ENCODE measurements at places on chromosomes 5 and 9.

DNA sequence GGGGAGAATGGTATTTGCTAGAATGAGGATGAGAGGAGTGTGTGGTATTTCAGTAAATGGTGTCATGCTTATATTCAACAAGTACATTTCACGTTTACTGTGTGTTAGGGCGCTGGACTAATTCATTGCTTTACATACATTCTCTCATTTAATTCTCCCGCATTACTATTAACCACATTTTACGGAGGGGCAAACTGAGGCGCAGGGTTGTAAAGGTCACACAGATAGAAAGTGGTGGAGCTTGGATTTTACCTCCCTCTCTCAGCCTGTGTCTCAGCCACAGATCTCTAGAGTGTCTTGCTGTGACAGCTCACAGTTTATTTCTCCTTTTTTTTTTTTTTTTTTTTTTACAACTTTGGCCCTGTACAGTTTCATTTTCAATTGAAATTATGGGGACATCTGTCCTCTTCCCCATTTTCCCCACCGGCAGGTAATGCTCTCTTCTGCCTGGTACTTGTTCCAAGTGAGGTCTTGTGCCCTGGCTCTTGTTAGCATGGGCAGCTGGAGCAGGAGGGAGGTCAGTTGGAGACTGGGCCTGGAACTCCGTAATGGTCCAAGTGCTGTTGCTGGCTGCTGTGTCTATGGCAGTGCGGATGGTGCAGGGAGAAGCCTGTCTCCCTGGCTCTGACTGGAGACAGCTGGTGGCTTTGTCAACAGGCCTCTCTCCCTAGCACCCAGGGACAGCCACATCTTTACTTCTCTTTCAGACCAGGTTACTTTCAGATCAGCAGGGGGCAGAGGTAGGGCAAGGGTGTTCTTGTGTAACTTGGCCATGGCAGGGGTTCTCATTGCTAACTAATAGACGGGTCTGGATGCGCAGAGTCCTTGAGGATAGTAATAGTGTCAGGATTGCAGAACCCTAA lies 20.5 kb upstream of the NDST1 start:
- DNase-seq = no peak

GRCh38 chr9:93387791-93388190 lies 63.7 kb upstream of the FAM120A start:
- no peak for DNase-seq

GRCh38 chr9:135215571-135216161 lies 128.2 kb downstream of the OLFM1 start:
- DNase-seq = no peak

DNA sequence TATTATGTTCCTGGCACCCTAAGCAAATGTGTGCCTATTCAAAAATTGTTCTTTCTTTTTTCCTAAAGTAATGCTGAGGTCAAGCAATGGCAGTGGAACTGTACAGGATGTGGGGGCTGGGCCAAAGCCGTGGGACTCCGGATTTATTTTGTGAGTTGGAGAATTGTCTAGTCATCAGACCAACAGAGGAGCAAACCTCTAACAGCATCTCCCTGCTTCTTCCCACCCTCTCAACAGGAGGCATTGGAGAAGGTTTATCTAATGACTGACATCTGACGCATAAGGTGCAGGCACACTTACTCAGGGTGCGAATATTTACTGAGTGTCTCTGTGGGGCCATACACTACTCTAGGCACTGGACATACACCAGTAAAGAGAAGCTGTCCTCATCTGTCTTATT lies 38.6 kb downstream of the MARCHF11 start:
- no peak for DNase-seq

- no peak for DNase-seq
Measured at GRCh38 chr5:159426694-159427093, 96.4 kb upstream of the IL12B start.

- DNase-seq = peak; percentile 33
Measured at GRCh38 chr5:180050121-180050940, 21.2 kb downstream of the RNF130 start.

DNA sequence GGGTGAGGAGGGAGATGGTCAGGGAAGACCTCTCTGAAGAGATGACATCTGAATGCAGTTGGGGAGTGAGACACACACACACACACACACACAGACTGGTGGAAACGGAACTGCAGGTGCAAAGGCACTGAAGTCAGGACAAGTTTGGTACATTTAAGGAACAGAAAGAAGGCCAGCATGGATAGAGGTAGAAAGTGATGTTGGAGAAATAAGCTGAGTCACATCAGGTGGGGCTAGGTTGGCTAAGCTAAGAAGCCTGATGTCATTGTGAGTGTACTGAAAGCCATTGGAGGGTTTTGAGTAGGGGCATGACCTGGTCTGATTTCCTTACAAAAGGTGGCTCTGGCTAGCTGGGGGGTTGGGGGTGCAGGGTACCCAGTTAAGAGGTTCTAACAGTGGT lies 3.1 kb downstream of the BSPRY start:
- no peak for DNase-seq

DNA sequence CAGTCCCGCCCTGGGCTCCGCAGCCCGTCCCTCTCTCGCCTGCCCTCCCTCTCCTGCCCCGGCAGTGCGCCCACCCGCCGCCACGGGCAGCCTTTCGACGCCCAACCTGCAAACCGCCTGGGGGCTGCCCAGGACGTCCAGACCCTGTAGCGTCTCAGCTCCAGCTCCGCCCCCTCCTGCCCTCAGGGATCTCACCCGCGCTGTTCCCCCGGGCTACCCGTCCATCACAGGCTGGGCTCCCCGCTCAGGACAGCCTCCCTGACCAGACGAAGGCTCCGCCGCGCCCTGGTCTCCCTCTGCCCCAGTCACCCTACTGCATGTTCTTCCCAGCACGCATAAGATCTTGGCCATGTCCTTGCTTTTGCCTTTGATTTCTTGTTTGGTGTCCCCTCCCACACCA lies 1.4 kb downstream of the RASGEF1C start:
- no peak for DNase-seq

- DNase-seq = no peak
Measured at GRCh38 chr5:144318011-144318410, 147.3 kb downstream of the KCTD16 start.

DNA sequence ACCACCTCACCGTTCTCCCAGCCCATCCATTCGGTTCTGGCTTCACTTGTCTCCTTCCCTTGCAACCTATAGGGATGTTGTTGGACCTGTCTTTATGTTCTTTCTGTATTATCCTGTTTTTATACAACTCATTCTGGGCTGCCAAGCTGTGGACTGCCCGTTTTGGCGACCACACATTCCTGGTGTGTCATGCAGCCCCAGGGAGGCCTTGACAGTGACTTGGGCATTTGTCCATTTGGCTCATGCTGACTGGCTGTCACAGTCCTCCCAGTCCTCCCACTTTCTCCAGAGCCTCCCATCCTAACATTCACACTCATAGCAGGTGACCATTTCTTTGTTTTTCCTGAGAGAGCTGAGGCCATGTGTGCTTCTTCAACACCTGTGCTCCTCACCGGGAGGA lies 136.4 kb downstream of the SLF1 start:
- DNase-seq = peak; percentile 38

DNA sequence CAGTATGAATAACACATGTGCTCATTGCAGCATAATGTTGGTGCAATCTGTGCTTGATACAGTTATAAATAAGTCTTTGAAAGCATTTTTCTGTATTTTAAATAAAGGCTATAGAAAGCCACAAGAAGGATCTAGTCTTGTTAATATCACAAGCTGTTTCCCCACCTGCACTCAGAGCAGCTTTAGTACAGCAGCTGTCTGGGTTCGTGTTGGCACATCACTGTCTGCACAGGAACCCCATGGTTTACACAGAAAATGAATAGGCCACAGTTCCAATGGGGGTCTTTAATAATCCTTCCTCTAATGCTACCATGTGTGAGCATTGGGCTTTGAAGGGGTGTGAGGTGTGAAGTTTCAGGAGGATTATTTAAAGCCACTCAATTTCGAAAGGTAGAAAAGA lies 2269.7 kb downstream of the MAT2B start:
- no peak for DNase-seq

DNA sequence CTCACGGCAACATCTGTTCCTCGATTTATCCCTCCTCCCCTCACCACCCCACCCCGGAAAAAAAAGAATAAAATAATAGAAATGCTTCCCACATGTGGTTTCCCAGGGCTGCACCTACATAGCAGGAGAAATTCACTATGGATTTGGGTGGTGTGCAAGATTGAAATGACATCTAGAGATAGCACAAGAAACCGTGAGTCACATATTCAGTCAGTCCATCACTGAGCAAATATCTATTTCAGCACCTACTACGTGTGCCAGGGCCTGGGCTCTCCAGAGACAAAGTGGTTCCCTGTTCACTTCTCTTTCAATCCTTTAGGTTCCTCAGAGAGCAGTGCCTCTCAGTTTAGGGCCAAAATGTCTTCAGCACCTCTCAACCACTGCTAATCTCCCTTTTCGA lies 45.0 kb upstream of the TTC1 start:
- DNase-seq = no peak

- DNase-seq = no peak
Measured at GRCh38 chr9:134557331-134557730, 84.3 kb upstream of the COL5A1 start.

GRCh38 chr5:35026280-35026840 lies 21.4 kb downstream of the AGXT2 start:
- no peak for DNase-seq

GRCh38 chr5:97478483-97478882 lies 295.4 kb upstream of the RIOK2 start:
- DNase-seq = no peak

DNA sequence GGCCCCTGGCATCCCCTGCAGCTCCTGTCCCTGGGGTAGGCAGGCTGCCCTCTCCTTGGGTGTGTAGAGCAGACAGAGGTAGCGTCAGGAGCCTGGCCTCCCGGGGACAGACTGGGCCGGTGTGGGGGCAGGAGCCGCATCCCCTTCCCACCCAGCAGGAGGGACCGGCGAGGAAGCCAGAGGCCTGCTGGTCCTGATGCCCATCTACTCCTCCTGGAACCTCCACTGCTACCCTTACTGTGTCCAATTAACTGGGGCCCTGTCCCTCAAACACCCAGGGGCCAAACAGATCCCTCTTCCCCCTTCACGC lies 15.6 kb downstream of the RALGDS start:
- no peak for DNase-seq

DNA sequence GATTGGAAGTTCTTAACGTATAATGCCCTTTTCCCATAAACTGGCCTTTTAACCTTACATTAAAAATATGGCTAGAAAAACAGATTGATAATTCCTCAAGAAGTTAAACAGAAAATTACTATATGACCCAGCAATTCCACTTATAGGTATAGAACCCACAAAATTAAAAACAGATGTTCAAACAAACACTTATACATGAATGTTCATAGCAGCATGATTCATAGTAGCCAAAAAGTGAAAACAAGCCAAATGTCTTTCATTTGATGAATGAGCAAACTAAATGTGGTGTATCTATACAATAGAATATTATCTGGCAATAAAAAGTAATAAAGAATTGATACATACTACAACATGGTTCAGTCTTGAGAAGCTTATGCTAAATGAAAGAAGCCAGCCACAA lies 35.5 kb downstream of the POU5F2 start:
- DNase-seq = no peak

DNA sequence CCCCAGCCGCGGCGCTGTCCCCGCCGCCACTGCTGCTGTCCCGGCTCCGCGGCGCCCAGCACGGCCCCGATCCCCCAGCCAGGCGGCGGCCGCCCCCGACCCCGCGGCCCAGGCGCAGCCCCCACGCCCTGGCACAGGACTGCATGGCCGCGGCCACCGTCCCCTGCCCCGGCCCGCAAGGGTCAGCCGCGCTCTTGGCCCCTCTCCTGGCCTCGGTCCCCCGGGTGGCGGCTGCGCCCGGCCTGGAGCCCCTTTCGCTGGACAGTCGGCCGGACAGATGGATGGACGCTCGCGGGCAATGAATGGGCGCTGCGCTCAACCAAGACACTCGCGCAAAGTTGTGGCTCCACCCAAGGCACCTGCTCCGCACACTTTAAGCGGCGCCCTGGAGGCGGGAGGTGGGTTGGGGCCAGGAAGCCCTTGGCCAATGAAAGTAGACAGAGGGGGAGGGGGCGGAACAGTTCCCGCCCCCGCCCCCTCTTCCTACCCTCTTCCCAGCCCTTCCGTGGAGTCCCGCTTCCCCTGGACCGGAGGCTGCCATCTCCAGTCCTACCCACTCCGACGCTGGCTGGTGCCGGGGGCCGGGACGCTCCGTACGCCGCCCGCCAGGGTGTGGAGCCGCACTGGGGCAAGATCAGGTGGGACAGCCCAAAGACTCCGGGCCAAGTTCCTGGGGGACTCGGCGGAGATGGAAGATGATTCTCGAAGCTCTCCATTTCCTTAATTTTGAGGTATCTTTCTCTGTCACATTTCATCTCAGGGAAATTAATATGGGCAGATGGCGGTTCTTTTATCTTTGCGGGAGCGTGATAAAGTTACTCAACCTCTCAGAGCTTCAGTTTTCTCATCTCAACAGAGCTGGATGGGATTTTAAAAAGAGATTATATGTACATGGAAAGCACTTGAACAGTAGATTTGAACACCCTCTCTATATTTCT lies at the start of gene GLDC:
Gene GLDC (minus strand): TSS at position 375 of the 938 bp plus-strand sequence. CDS start 230 bp downstream, at position 145.
- DNase-seq = peak; percentile 68

- DNase-seq = no peak
Measured at GRCh38 chr5:66848749-66849641, 252.8 kb downstream of the MAST4 start.

DNA sequence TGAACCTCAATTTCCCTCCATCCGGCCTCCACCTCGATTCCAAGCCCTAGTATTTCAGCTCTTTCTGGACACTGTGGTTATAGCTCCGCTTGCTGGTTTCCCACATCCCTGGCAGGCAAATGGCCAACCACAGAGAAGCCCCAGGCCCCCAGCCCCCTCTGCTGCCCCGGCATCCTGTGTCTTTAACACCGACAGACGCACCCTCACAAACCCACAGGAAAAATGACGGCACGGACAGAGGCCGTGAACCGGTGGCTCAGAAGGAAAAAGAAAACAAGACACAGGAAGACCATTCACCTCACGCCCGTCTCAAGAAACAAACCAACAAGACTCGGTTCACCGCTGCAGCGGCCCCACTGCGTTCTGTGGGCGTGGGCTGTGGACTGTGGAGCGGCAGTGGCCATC lies 1.5 kb upstream of the CLIC3 start:
- DNase-seq = no peak

DNA sequence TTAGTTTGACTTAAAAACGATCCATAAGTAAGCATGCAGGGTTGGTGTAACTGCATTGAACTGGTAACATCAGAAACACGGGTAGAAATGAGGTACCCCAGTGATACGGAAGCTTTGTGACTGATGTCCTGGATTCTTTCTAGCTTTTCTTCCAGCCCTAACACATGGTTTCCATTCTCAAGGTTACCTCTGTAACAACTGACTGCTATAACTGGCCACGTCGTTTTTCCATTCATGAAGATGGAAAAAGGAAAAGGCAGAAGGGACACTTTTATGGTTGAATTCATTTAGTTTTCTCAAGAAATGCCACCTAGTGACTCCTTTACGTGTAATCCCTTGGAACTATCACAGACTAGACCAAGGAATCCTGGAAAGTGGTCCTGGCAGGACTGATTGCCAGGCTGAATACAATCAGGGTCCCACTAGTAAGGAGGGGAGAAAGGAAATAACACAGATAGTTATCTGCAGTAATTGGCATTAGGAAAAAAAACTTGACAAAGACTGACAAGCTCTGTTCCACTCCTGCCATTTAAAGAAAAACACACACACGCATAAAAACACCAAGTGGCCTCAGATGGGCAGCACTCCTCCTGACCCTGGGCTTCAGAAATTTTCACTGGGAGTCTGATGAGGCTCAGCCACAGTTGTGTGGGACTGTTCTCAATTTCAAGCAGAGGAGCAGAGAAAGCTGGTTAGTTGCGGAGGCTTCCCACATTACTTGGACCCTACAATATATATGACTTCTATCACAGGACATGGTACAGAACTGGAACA lies 77.5 kb upstream of the ZNF169 start:
- no peak for DNase-seq

- no peak for DNase-seq
Measured at GRCh38 chr9:132006677-132007370, 72.8 kb downstream of the MED27 start.

All from cerebellum (tissue), 4 donors.